ENCODE measurements at places on chromosomes 6 and 20.

DNA sequence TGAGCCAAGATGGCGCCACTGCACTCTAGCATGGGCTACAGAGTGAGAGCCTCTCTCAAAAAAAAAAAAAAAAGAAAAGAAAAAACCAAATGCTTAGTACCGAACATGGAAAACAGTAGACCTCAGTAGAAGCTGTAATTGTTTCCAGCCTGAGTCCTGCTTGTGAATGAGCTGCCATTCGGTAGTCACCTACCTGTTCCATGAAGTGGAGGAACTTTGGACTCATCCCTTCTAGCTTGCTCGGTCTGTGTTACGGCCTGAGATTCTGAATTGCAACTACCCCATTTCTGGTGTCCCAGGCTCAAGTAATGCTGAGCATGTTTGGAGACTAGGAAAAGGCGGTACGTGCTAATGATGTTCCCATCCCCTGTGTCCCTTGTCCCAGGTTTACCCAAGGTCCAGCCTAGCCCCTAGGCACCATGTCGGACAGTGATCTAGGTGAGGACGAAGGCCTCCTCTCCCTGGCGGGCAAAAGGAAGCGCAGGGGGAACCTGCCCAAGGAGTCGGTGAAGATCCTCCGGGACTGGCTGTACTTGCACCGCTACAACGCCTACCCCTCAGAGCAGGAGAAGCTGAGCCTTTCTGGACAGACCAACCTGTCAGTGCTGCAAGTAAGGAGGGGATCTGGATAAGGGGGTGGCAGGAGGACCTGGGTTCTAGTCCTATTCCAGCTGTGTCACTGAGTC is 5.1 kb downstream of the TGIF2 start:
- DNase-seq = no peak

DNA sequence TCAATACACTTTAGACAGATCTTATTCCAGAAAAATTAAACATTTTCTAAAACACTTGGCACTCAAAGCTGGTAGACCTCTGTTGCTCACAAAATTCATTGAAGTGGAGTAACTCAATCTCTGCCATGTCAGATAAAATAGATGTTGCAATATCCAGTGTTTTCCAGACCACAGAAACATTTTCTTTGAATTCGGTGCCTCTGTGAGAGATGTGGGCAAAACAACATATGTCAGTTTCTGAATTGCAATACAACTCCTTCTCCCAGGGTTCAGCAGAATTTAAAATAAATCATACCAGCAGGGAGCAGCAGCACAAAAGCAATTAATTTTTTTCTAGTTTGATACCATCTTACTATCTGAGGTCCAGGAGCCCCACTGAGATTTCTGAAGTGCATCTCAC is 11.3 kb upstream of the PKHD1 start:
- DNase-seq = no peak

DNA sequence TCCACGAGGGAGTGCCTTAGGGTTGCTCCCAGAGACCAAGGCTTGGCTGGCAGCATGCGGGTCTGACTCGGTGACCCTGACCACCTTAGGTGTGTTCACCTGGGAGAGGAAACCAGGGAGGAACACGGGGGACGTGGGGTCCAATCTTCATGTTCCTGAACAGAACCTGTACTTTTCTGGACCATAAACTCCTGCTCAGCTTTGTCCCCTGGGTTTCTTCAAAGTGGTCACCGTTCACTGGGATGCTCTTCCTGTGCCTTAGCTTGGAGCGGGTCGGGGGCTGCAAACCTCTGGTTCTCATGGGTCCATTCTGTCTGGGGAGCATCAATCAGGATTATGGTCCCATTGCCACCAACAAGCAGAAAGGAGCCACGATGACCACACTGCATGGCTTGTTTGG is 333.5 kb downstream of the QKI start:
- DNase-seq = no peak

DNA sequence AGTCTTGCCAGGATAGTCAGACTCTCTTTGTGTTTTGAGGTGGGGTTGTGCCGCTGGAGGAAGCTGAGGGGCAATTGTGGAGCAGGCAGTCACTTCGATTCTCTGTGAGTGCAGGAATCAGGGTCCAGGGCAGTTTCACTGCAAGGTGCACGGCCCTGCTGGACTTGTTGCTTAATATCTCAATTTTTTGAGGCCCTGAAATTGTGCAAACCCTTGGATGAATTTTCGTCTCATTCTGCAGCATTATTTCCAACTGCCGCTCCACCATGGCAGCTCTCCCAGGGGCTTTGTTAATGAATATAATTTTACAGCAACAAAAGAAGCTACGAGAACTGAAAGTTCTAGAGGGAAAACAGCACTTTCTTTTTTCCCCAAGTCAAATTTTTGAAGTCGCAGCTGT is 531.9 kb downstream of the QKI start:
- no peak for DNase-seq

DNA sequence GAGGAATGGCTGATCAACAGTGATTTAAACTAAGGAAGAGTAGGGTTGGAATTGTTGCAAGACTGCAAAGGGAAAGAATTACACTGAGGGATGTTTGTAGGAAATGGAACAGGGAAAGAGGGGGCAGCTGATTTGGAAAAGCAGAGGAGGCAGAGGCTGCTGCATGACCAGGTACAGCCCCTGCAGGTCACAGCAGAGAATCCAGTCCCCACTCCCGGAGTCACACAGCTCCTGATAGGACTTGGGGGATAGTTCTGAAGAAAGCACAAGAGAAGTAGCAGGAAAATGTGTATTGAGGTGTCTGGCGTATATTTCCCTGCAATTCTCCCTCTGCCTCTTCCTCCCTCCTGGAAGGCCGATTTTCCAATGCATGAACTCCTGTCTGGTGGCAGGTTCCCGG is 92.5 kb upstream of the PDE10A start:
- no peak for DNase-seq

DNA sequence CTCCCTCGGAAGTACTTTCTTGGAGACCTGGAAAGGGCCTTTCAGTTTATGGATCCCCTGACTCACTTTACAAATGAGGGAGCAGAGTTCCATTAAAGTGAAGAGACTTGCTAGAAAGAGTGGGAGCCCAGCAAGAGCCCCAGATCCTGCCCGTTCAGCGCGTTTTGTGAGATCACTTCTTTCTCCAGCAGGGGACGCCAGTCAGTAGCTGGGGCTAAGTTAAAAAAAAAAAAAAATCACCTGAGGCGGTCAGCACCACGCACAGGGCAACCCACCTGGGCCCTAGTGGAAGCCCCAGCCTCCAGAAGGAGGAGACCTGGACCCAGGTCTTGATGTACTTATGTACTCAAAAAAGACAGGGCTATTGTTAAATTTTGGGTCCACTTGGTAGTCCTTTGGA is 274.5 kb upstream of the RNF24 start:
- no peak for DNase-seq

DNA sequence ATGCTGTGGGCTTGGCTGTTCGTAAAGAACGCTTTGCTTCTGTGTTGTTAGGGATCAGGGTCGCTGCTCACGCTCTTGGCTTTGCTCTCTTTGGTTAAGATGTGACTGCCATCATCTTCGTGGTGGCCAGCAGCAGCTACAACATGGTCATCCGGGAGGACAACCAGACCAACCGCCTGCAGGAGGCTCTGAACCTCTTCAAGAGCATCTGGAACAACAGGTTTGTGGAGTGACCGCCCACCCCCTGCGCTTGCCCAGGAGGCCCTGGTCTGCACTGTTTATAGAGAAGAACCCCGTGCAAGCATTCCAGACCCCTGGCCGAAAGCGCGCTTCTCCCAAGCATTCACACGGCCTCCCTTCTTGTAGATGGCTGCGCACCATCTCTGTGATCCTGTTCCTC is 57.1 kb downstream of the GNAS start:
- DNase-seq = no peak

GRCh38 chr20:10264166-10264558 is 45.5 kb downstream of the SNAP25 start:
- no peak for DNase-seq

DNA sequence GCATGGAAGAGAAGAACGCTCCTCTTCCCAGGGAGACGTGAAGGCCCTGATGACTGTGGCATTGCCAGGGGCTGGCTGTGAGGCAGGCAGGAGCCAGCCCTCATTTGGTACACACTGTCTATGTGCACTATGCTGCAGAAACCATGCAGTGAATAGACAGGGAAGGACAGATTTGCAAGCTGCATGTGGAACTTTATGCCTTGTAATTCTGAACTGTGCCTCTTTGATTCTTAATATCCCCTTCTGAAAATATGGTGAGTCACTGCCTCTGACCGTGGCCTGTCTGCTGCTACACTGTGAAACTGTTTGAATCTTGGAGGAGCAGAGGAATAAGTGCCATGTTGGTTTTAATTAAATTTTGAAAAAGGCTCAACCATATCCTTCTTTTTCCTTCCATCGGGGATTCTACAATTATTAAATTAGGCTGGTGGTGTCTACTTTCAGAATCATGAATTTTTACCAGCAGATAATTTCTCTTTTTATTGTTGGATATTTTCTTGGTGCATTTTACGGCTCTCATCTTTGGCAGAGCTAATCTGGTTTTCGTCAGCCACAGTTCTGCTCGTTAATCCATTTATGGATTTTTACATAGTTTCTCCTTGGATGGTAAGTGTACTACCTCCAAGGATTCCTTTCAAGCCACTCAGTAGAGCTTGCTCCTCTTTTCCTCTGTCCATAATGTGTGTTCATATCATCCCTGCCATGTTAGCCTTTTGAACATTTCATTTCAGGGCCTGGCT is 301.0 kb upstream of the SLC35B3 start:
- no peak for DNase-seq

GRCh38 chr6:11532097-11532496 is 5.5 kb upstream of the TMEM170B start:
- no peak for DNase-seq

DNA sequence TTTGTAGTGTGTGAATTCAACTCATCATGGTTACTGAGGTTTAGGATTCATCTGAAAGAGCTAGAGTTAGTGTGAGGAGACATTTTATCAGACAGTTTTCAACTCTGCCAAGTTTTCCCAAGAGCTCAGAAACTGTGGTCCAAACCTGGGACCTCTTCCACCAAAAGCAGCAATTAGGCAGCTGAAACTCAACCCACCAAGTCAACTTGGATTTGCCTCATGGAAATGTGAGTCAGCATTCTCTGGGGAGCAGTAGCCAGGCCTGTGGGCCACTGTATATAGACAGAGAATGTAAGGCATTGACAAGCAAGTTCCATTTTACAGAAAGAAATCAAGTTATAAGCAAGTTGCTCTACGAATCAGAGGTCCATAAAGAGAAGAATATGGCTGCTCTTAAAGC is 178.8 kb upstream of the HDDC2 start:
- DNase-seq = peak; percentile 93

- DNase-seq = no peak
Measured at GRCh38 chr20:2312876-2313275, 17.1 kb downstream of the TGM3 start.

GRCh38 chr20:34530342-34530741 is 14.1 kb downstream of the DYNLRB1 start:
- no peak for DNase-seq

DNA sequence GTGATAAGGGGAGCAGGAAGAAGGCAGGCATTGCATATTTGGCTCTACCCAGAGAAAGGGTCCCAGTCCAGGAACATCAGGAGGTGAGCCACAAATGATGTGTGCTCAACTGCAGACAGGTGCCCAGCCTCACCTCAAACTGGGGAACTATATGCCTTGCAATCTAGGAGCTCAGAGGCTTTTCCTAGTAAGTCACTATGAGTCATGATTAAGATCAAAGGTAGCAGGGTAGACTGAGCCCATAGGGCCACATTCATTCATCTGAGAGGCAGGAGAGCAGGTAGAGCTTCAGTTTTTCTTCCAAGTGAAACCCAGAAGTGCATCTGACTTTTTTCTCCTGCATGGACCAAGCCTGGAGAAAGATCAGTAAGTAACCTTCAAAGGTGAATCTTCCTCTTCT is 31.3 kb downstream of the MARCKS start:
- no peak for DNase-seq

DNA sequence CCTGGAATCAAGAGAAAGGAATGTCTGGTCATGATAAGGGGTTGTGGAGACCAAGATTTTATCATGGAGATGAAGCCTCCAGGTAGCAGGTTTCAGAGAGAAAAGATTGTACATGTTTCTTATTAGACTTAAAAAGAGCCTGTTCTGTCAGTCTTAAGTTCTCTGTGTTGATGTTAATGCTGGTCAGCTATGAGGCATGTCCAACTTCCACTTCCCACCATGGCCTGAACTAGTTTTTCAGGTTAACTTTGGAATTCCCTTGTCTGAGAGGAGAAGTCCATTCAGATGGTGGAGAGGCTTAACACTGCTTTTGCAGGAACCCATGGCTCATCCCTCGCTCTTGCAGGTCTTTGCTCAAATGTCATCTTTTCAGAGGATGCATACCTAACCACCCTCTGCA is 27.5 kb upstream of the TAB2 start:
- DNase-seq = no peak

GRCh38 chr6:161586887-161587286 is 313.0 kb upstream of the AGPAT4 start:
- DNase-seq = no peak

DNA sequence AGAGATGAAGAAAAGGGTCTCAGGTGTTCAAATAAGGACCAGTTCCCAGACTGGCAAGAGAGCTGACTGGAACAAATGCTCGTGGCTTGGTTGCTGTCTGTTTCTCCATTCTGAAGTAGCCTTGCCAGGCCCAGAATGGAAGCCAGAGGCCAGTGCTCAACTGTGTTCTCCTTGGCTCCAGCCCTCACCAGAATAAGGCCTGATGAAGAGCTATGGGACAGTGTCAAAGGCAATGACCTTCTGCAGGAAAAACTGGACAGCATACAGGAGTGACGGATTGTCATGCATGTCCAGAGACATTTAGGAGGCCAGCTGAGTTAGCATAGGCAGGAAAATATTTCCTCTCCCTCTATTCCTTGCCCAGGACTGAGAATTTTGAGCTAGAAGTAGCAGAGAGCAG is 72.2 kb downstream of the HAO1 start:
- DNase-seq = no peak

GRCh38 chr6:19999319-20000191 is 162.4 kb downstream of the ID4 start:
- no peak for DNase-seq

DNA sequence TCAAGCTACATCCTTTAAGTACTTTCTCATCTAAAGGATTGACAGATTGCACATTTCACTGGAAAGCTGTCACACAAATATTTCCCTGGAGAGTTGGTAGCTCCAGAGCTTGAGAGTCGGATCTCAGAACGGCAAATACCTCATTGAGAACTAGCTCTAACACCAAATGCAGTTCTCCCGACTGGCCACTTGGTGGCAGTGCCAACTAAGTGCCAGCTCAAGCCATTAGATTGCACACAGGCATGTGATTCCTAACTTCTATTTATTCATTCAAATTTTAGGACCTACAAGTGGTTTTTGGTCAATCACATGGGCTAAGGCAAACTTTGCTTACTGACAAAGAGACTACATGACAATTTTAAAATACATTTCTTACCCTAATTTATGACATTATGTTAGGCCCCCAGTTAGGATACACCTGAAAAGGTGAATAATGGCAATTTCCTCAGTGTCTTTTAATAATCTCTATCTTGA is 7.9 kb upstream of the MCHR2 start:
- peak; percentile 69 for DNase-seq

GRCh38 chr6:150684161-150684560 is 84.5 kb downstream of the PLEKHG1 start:
- no peak for DNase-seq

- no peak for DNase-seq
Measured at GRCh38 chr6:147467886-147468285, 40.6 kb upstream of the SAMD5 start.

GRCh38 chr20:8145246-8146168 is 13.4 kb downstream of the PLCB1 start:
- DNase-seq = no peak
